Activated CD4-positive, alpha-beta T cell treated with anti-CD3 and anti-CD28 coated beads, Interleukin-2, amount 10 ng/mL, durations not matched to agents 7 days and 5 days (primary cell): ENCODE measurements at places on chromosomes 7 and 10.

DNA sequence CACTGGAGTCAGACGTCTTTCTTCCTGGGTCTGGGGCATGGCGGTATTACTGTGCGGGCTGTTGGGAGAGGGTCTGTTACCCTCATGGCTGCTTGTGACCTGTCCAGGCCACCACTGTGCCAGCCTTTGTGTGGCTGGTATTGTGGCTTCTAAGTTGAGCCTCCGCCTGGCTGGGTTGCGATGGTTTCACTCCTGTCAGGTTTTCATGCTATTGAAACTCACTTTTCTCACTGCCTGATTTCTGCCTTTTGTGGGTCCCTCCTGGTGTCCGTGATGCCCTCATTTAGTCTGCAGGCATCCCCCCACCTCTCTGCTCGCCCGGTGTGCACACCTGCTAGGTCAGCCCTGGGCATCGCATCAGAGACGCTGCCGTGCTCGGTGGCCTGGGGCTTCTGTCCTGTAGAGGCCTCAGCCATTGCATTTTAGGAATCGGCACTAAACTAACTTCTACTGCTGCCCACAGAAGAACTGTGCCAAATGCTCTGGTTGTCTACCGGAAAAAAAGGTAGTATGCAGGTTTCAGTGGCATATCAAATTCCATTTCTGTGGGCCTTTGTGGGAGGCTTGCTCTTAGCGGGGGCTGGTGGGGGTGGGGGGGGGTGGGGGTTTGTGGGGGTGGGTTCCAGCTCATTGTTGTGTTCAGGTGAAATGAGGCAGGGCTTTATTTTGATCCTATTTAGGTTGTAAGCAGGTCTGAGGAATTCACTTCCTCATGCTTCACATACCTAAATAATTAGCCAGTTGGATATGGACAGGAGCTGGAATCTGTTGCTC lies 64.3 kb downstream of the MGMT start:
- peaks cover 15% of the 10 kb centered on the region for H3K36me3 ChIP-seq
- no peak overlapping the region for H3K4me3 ChIP-seq
- H3K27ac ChIP-seq = no peak overlapping the region
- no peaks in the 10 kb centered on the region for H3K4me1 ChIP-seq
- H3K27me3 ChIP-seq = no peaks in the 10 kb centered on the region

DNA sequence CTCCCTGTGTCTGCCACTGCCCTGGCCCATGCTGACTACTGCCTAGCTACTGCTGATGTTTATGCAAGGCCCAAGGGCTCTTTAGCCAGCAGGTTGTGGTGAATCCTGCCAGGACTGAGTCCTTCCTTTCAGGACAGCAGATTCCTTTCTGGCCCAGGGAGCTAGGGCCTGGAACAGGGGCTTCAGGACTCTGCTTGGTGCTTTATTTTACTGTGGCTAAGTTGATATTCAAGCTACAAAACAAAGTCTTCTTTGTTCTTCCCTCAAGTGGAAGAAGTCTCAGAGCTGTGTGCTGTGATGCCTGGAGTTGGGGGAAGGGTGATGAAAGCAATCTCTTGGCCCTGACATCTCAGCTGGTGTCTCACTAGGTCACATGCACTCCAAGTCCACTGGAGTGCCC lies 66.2 kb upstream of the NME8 start:
- peaks cover 5% of the 10 kb centered on the region for H3K27me3 ChIP-seq
- peaks cover 3% of the 10 kb centered on the region for H3K4me1 ChIP-seq
- DNase-seq = no peak

DNA sequence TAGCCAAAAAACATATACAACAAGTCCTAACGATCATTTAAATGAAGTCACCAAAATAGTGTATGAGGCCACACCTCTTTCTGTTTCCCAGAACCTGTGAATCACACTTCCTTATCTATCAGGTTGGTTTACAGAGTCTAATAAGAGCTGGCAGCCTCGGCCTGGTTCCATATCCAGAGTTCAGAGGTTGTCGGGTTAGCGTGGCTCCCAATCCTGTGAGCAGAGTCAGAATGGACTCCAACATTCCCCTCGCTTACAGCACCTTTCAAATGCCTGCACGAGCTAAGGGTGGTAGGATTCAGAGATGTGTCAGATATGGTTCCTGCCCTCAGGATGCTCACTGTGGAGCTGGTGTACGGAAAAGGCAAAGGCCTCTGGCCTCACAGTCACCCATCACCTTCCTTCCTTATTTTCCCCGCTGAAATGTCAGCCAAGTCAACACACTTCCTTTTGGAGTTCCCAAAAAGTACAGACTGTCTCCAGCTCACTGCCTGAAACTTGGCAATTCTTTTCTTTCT lies 6.0 kb downstream of the IL15RA start:
- H3K4me1 ChIP-seq = peaks cover 47% of the 10 kb centered on the region
- H3K27me3 ChIP-seq = no peaks in the 10 kb centered on the region
- DNase-seq = peak; percentile 15
- H3K27ac ChIP-seq = peak overlapping the region; percentile 78
- peaks cover 17% of the 10 kb centered on the region for H3K36me3 ChIP-seq

DNA sequence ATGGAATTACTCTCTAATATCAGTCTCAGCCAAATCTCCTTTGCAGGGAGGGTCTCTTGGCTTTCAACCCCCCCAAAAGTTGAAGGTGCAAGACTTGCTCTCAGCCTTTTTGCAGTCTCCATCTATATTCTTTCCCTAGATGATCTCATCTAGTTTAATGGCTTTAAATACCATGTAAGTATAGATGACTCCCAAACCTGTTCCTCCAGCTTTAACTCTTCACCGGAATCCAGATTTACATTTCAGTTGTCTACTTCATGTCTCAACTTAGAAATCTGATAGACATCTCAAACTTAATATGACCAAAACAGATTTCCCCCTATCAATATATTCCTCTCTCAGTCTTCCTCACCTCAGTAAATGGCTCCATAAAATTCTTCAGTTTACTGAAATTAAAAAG lies 9.9 kb upstream of the TAS2R41 start:
- DNase-seq = no peak
- H3K36me3 ChIP-seq = no peaks in the 10 kb centered on the region
- no peak overlapping the region for H3K27ac ChIP-seq
- H3K4me3 ChIP-seq = no peak overlapping the region

DNA sequence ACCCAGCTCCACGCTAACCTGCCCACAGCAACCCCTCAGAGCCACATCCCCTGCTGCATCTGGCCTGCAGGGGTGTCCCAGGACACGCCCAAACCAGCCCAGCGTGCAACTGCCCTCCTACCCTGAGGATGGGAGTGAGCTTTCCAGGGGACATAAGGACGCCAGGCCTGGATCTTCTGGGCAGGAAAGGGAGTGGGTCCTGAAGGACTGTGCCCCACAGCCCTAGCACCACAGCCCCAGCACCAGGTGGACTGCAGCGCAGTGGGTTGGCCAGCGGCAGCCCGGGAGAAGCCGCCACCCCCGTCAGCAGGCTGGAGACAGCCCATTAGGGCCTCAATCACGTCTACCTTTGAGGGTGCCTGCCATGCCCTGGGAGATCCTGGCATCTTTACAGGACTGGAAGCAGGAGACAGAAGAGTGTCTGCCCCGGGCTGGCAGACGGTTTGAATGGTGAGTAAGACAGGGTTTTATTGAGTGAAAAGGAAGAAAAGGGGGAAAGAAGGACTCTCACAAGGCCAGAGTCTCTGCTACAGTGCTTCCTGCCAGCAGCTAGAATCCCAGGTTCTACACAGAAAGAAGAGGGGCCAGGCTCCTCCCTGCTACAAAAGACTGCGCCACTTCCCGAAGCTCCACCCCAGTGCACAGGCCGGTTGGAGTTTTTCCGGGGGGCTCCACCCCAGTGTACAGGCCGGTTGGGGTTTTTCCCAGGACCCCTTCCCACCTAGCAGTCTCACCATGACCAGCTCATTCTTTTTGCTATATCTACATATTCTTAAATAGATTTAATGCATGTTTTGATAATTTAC lies 69.8 kb upstream of the KCTD7 start:
- no peak for DNase-seq
- no peak overlapping the region for H3K4me3 ChIP-seq
- H3K36me3 ChIP-seq = peaks cover 15% of the 10 kb centered on the region

DNA sequence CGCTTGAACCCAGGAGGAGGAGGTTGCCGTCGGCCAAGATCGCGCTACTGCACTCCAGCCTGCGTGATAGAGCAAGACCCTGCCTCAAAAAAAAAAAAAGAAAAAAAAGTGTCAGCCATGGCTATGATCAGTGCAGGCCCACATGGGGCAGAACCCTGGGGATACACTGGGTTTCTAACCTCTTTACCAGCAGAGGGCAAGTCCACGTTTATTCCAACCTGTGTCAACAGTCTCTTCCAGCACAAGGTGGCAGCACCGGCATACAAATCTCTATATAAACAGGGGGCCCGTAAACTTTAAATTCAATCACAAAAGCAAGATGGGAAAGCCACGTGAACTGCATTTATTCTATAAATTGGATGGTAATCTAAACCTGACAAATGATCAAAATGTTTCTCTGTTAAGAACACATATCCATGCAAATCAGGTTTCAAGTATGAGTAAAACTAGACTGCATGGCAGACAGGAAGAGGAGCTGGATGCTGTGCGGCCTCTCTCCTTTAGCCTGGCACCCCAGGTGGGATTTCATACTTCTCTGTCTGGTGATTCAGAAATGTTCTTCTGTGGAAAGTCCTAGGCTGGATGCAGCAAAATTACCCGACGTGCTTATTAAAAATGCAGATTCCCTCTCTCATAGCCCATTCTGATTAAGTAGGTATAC lies 60.0 kb upstream of the STEAP1B start:
- H3K4me3 ChIP-seq = no peak overlapping the region
- no peak overlapping the region for H3K27ac ChIP-seq
- no peaks in the 10 kb centered on the region for H3K36me3 ChIP-seq
- H3K4me1 ChIP-seq = peaks cover 50% of the 10 kb centered on the region

DNA sequence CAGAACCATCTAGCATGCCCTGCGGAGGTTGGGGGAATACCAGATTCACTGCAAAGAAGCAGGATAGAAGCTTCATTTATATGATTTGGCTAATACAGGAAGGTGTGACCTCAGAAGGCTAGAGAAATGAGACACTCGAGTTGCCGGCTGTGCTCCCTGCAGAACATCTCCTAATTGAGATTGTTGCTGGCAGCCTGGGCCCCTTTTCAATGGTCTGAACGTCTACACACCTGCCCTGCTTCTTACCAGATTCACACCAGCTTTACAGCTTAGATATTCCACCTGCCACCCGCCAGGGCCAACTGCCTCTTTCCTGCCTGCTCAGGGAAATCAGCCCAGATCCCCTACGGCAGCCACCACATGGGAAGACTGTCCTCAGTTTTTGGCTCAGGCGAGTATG lies 475.3 kb upstream of the AUTS2 start:
- no peak overlapping the region for H3K27ac ChIP-seq
- no peaks in the 10 kb centered on the region for H3K36me3 ChIP-seq
- DNase-seq = no peak
- H3K4me3 ChIP-seq = no peak overlapping the region
- no peaks in the 10 kb centered on the region for H3K4me1 ChIP-seq

DNA sequence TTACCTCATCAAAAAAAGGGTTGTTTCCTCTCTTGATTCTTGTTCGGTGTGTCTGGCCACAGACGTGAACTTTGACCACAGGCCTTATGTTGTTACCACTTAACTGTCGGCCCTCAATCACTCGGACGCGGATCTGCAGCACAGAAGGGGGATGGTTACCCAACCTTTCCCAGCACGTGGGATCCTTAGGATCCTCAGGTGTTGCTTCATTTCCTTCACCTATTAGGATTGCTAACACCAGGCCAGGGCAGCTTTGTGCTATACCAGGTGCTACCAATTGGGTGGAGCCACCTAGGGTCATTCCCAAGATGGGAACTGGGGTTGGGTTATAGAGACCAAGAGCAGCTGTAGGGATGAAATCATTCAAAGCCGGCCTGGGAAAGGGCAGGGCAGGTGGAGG lies 73.4 kb downstream of the MYOF start:
- H3K27ac ChIP-seq = no peak overlapping the region
- H3K4me3 ChIP-seq = no peak overlapping the region
- H3K4me1 ChIP-seq = peaks cover 40% of the 10 kb centered on the region
- H3K27me3 ChIP-seq = no peaks in the 10 kb centered on the region
